ENCODE measurements at places on chromosomes 5 and 9.
A peak's percentile ranks its signal among the peaks of the same experiment; 100 is the strongest.

GRCh38 chr5:158769079-158769478 lies 330.6 kb downstream of the EBF1 start:
- no peak for DNase-seq

DNA sequence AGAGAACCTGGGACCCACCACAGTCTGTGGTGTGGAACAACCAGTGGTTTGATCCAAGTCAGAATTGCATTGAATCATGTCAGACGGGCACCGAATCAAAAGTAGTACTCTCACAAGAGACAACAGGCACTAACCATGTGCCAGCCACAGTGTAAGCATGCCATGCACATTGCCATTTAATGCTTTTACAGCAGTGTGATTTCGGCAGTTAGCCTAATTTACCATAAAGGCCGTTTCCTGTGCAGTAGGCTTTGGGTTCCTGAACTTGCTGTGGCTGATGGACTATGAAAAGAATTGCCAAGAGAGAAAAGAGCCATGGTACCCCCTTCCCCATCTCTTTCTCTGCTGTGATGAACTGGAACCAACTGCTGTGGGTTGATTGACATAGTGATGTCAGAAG lies 540.6 kb downstream of the EBF1 start:
- DNase-seq = no peak

DNA sequence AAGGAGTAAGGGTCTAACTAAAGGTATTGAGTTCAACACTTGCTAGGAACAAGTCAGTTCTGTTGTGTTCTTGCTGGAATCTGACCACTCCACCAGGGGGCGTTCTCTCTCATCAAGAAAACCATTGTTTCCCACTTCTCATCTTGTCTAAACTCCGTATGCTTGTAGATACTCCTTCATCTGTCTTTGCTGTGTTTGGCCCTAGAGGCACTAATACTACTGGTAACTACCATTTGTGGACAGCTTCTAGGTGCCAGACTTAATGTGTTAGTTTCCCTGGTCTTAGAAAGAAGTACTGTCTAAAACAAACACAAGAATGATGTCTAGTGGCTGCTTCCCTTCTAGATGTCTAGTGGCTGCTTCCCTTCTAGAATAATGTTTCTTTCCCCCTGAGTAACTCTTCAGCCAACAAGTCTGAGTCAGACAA lies 18.7 kb upstream of the PTPDC1 start:
- DNase-seq = peak; percentile 34

GRCh38 chr5:167820101-167820990 lies 471.1 kb upstream of the WWC1 start:
- no peak for DNase-seq

GRCh38 chr9:106868565-106868964 lies 5.6 kb downstream of the ZNF462 start:
- DNase-seq = no peak

DNA sequence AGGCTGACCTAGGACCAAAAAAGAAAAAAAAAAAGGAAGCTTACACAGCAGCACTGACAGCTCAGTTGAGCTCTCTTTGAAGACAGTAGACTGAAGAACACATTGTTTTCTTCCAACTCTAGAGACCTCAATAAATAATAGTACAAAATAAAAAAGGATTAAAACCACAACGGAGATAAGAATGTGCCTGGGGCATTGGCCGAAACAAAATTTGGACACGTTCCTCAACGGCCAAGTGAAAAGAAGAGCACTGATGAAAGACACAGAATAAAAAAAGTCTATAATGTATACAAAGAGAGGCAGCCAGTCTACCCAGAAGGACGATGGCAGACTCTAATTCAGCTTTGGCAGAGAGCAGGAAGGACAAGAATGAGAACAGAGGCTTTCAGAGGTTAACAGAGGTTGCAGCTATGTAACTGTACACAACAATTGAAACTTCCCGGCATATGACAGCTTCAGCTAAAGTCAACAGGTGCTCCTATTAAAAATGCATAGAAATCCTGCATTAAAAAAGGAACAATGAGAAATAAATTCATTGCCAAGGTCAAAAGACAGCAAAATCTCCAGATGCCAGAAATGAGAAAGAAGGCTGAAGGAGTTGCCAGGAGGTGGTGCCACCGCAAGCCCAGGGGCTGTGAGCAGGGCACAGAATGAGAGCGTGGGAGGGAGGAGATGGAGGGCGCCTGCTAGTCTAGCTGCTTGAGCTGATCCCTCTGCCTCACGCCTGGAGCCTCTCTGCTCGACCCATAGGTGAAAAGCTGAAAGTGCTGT lies 113.9 kb downstream of the DCP2 start:
- DNase-seq = no peak

DNA sequence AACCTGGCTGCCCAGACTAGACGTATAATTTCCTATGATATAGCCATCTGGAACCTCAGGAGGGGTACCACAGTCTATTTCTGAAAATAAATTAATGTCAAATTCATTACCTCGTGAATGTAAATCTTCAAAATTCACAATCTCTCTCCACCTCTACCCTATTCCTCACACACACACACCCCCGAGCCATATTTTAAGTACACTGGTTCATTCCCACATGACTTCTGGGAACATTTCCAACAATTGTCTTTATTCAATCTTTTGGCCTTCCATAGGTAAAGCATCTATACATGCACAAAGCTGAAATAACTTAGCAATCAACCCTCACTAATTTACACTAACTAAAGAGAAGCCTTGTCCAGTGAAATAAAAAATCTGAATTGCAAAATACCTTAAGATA lies 32.7 kb downstream of the SUSD1 start:
- no peak for DNase-seq

GRCh38 chr5:149796836-149797235 lies 66.7 kb downstream of the PPARGC1B start:
- DNase-seq = no peak

- DNase-seq = no peak
These were observed 121.1 kb downstream of the C5orf15 start for GRCh38 chr5:133847301-133847700.

DNA sequence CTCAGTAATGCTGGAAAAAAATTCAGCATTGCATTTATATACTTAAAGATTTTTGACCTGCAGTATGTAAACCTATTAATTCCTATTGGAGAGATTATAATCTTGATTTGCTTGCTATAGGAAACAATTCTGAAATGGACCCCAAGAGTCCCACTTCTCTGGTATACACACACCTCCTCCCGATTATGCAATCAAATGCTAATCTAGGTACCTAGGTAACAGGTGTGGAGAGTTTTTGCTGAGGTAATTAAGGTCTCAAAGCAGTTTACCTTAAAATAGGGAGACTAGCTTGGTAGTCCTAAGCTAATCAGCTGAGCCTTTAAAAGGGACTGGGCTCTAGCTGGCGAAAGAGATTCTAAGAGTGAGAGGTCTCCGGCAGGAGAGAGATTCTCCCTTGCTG lies 22.2 kb downstream of the ISOC1 start:
- no peak for DNase-seq

DNA sequence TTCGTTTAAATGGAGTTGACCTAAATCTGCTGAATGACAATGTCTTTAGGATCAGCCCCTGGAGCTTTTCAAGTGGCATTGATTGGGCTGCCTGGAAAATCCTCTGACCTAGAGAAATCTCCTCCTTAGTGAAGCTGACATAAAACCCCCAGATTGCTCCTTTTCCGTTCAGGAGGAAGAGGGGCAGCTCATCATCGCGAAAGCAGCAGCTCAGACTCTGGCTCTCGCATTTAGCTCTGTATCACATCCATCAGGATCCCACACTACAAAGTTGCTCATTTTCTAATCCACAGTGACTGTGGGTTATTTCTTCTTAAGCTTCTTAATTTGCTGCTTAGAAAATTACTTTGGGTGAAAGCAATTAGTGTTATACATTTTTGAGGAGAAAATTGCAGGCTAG lies 373.7 kb downstream of the ENC1 start:
- DNase-seq = no peak

GRCh38 chr5:159669559-159669958 lies 246.7 kb upstream of the ADRA1B start:
- DNase-seq = no peak

GRCh38 chr9:38384990-38385848 lies 7.3 kb upstream of the ALDH1B1 start:
- DNase-seq = no peak

DNA sequence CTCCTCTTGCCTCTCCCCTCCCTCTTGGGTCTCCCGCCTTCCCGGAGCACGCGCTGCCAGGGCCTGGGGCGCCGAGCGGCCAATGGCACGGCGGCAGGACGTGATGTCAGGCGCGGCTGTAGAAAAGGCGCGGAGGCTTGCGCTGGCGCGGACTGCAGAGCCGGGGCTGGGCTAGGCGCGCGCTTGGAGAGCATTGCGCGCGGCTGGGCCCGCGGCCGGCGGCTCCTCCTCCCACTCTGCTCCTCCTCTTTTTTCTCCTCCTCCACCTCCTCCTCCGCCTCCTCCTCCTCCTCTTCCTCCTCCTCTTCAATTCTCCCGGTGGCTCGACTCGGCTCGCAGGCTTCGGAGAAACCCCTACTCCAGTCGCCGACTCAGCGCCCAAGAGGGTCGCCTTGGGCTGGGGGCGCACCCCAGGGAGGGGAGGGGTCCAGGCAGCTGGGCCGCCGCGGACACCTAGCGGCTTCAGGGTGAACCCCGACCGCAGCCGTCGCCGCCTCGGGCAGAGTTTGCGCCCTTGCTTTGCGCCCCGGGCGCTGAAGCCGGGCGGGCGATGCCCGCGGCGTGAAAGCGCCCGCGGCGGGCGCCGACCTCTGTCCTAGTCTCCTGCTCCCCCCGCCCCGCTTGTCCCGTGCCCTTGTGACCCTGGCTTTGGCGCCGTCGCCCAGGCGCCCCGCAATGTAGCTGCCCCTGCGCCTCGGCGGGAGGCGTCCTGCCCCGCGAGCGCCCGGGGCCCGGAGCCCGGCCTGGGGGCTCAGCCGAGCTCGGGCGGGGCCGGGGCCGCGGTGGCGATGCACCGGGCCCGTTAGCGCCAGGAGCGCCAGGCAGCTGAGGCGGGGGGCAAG lies at the start of gene LHX2:
LHX2 (plus strand) TSS at position 309 of the 842 bp plus-strand sequence. CDS start 581 bp downstream, outside the sequence.
- DNase-seq = peak; percentile 80

GRCh38 chr9:79757881-79758669 lies 186.3 kb downstream of the TLE4 start:
- DNase-seq = no peak

- DNase-seq = no peak
These were observed 25.2 kb downstream of the FGF1 start for GRCh38 chr5:142660731-142661130.

DNA sequence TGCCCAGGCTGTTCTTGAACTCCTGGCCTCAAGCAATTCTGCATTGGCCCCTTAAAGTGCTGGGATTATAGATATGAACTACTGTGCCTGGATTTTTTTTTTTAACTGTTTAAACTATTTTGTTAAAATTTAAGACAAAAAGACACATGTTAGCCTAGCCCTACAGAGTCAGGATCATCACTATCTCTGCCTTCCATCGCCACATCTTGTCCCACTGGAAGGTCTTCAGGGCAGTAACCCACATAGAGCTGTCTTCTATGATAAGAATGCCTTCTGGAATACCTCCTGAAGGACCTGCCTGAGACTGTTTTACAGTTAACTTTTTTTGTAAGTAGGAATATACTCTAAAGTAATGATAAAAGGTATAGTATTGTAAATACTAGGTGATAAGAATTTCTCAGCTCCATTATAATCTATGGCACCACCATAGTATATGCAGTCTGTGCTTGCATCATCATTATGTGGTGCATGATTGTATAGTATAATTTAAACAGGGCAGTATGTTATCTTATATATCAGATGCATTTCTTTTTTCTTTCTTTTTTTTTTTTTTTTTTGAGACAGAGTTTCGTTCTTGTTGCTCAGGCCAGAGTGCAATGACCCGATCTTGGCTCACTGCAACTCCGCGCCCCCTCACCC lies 52.7 kb downstream of the DENND4C start:
- DNase-seq = no peak

DNA sequence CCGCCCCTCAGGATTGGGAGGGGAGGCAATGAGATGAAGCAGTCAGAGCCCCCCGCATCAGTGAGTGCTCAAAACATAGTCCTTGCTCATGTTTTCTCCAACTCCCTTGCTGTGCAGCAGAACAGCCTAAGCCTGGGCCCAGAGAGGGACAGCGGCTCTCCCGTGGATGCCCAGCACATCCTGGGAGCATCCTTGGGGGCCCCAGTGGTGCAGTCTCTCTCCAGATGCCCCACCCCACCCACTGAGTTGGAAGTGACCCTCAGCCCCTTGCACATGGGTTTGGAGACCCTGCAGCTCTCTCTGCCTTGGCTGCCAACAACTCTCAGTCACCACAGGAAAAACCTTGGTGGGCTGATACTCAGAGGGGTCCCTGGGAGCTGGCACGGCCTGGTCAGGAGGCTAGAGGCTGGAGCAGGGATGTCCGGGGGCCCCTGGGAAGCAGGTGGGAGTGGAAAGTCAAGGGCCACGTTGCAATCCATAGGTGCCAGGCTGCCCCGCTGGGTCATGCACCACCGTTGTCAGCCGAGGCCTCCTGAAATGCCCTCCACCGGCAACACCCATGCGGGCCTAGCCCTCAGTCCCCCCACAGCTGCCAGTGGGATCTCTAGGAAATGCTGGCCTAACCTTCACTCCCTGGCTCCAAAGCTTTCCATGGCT lies 242.5 kb downstream of the PBX3 start:
- DNase-seq = no peak

GRCh38 chr5:775961-776861 lies 8.3 kb downstream of the ZDHHC11B start:
- DNase-seq = no peak

DNA sequence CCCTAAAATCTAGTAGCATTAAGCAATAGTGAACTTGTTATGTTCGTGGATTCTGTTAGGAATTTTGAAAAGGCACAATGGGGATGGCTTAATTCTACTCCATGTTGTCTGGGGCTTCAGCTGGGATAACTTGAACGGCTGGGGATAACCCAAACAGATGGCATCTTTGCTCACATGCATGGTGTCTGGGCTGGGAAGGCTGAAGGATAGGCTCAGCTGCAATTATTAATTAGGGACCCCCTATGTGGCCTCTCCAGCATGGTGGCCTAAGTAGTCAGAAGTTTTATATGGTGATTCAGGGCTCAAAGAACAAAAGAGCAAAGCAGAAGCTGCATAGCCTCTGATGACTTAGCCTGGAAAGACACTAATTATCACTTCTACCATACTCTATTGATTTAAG lies 551.1 kb downstream of the PSAT1 start:
- DNase-seq = no peak

DNA sequence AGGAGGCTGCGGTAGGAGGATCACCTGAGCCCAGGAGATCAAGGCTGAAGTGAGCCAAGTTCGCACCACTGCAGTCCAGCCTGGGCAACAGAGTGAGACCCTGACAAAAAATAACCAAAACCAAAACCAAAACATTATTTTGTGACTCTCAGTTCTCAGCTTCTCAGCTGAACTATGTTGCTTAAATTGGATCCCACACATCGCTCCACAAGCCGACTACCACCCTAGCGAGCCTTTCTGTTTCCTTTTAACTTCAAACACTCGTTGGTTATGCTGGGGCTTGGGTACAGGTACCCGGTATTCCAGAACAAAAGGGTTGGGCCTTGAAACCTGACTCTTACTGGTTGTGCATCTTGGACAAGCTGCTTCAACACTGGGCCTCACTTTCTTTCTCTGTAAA lies 3.8 kb upstream of the PTGS1 start:
- no peak for DNase-seq

DNA sequence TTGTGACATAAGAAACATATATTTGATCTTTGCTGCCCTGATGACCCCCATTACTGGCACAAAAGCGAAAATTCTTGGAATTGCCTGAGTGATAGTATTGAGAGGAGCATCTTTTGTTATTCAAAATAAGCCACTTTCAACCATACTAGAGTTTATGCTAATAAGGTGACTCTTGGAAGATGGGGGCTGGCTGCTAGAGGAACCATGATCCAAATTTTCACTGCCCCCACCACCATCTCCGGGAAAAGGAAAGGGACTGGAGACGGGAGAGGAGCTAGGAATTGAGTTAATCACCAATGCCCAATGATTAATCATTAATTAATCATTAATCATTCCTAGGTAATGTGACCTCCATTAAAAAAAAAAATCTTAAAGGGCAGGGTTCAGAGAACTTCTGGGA lies 25.6 kb downstream of the FBXW11 start:
- no peak for DNase-seq
